ENCODE measurements at places on chromosomes 12 and 14. TPM values are rescaled to one million over a fixed set of nuclear protein-coding genes. Genes with fewer than 3 reads are reported as not detected.

DNA sequence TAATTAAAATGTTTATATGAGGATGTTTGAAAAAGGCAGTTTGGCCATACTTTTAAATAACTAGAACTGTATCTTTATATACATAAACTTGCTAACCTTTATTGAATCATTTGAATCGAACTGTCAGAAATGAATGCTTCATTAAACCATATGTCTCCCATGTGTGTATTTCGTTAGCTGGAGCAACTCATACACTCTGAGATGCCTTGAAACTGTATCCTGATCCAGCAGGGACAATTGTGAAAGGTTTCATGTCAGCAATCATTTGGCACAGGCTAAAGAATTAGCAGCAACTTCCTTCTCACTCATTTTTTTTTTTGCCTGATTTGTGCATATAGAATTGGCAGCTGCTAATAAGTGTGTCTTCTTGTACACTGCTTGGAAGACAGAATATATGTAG, 109.9 kb downstream of the NAV3 start:
- H3K27me3 ChIP-seq: no peaks in the 10 kb centered on the region
- peak overlapping the region; percentile 56 for H3K4me3 ChIP-seq
- no peaks in the 10 kb centered on the region for H3K36me3 ChIP-seq

- H3K36me3 ChIP-seq: no peaks in the 10 kb centered on the region
- no peak overlapping the region for H3K27ac ChIP-seq
- no peak overlapping the region for H3K4me3 ChIP-seq
- peaks cover 7% of the 10 kb centered on the region for H3K27me3 ChIP-seq
- no peak for DNase-seq
These were observed 39.1 kb downstream of the IQSEC3 start for GRCh38 chr12:105696-106095.

GRCh38 chr12:69511469-69512267, 41.5 kb downstream of the FRS2 start:
- DNase-seq: no peak
- peaks cover 4% of the 10 kb centered on the region for H3K4me1 ChIP-seq
- H3K27me3 ChIP-seq: no peaks in the 10 kb centered on the region
- no peak overlapping the region for H3K27ac ChIP-seq
- H3K36me3 ChIP-seq: no peaks in the 10 kb centered on the region

DNA sequence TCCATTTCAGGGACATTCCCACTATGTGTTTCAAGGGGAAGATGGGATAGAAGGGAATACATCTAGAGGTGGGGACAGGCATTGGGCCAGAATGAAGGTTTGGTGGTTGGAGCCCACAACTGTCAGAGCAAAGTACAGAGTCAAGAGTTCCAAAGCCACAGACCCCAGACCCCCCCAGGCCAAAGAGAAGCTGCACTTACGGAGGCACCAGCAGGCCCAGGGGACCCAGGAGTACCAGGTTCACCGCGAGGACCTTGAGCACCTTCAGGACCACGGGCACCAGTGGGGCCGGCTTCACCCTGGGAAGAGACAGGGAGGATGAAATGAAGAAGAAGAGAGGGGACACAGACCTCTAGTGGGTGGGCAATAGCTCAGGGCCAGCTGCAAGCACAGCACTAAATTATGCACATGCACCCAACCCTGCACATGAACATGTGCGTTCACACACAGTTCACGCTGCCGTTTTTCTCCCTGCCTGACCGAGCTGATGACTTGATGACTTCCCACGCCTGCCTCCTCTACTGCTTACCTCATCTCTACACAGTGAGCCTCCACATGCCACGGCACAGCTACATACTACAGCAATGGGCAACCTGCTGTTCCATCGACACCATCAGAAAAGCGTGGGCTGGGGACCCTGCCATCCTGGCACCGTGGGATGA, 16.7 kb downstream of the COL2A1 start:
- H3K4me1 ChIP-seq: no peaks in the 10 kb centered on the region
- peaks cover 29% of the 10 kb centered on the region for H3K27me3 ChIP-seq
- no peak overlapping the region for H3K27ac ChIP-seq
- H3K4me3 ChIP-seq: no peak overlapping the region
- no peak for DNase-seq

DNA sequence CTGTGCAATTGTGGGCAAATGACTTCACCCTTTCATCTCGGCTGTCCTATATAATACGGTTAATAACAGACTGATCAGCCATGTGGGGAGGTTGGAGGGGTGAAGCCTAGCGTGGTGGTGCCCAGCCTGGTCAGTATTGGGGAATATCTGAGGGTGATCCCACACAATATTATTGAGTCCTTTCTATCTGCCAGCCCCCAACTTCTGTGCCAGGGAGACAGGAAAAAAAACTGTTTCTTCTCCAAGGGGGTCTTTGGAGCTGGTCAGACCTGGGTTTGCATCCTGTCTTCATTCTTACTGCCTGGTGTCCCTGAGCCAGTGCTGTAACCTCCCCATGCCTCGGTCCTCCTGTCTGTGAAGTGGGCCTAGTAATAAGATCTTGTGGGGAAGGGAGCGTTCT, 6.5 kb downstream of the CYP46A1 start:
- H3K4me1 ChIP-seq: no peaks in the 10 kb centered on the region
- peaks cover 18% of the 10 kb centered on the region for H3K27me3 ChIP-seq
- H3K4me3 ChIP-seq: no peak overlapping the region
- no peaks in the 10 kb centered on the region for H3K36me3 ChIP-seq
- no peak for DNase-seq

DNA sequence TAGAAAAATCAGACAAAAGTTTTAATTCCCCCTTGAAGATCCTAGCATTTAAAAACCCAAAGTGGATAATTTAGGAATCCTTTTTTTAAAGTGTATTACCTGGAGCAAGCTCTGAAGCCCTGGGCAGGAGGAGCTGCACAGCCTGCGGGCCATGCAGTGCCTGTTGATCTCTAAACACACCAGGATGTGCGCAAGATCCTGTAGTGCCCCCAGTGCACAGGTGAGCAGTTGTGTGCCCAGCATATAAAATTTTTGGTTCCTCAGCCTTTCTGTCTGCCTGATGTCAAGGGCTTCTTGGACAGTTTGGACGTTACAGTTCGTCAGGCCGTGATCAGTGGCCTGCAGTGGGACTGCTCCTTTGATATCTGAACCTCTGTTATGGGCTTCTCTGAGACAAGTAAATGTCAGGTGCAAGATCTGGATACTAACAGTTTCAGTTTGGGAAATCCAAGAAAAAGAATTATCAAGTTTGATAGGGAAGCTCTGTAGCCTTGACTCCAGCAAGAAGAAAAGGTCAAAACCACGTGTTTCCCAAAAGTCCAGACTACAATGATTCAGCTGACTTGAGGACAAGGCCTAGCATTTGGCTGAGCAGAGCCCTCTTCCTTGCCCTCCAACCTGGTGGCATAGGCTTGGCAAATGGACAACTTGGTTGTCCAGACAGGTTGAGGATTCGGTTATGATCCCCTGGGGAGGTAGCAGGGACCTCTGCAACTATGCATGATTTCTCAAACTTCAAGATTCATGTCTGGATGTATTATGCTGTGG, 1.0 kb downstream of the ATXN7L3B start:
- H3K4me1 ChIP-seq: peaks cover 8% of the 10 kb centered on the region
- peak overlapping the region; percentile 83 for H3K4me3 ChIP-seq
- DNase-seq: peak; percentile 14
- no peaks in the 10 kb centered on the region for H3K36me3 ChIP-seq
- peak overlapping the region; percentile 96 for H3K27ac ChIP-seq

DNA sequence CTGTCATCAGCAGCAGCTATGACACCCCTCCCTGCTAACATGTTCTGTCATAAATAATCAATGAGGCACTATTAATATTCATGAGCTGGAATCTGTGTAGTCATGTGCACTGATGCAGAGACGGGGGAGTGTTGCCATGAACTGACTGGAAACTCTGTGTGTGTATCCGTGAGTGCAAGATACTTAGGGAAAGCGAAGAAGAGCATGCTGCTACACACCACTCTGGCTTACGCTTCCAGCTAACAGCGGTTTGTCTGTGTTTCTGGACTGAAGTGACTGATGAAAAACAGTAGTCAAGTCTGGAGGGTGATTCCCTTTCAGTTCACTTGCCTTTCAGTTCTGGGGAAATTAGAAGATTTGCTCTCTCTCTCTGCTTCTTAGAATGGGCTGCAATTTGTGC, 249.4 kb downstream of the PDZRN4 start:
- no peak overlapping the region for H3K27ac ChIP-seq
- no peak overlapping the region for H3K4me3 ChIP-seq
- DNase-seq: peak; percentile 5

- H3K36me3 ChIP-seq: no peaks in the 10 kb centered on the region
- H3K4me1 ChIP-seq: no peaks in the 10 kb centered on the region
- no peaks in the 10 kb centered on the region for H3K27me3 ChIP-seq
- no peak overlapping the region for H3K4me3 ChIP-seq
These were observed 30.5 kb downstream of the FZD10 start for GRCh38 chr12:130192642-130193345.

DNA sequence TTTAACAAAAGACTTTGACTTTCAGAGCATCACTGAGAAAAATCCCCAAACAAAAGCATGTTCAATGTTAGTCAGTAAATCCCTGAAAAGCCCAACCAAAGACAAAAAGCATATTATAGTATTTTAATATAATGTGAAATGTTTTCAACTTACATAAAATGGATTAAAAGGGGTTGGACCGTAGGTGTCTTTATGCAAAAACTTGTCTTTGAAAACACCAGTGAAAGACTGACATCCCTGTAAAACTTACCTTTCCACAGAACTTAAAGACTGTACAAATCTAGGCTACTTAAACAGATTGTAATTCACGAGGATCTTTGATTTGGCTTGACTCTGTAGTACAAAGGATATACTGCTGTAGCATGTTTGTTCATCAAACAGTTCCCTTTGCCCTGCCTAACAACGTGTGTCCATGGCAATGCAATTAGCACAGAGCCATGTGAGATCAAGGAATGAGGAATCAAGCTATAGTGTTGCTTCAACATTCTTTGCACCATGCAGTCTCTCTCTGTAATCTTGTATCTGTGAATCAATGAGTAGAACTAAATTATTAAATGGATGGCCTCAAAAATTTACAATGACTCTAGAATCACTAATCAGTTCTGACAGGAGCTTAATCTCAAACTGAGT, 138.5 kb upstream of the SYT1 start:
- H3K27me3 ChIP-seq: no peaks in the 10 kb centered on the region
- no peak overlapping the region for H3K4me3 ChIP-seq
- H3K27ac ChIP-seq: no peak overlapping the region
- no peaks in the 10 kb centered on the region for H3K36me3 ChIP-seq

DNA sequence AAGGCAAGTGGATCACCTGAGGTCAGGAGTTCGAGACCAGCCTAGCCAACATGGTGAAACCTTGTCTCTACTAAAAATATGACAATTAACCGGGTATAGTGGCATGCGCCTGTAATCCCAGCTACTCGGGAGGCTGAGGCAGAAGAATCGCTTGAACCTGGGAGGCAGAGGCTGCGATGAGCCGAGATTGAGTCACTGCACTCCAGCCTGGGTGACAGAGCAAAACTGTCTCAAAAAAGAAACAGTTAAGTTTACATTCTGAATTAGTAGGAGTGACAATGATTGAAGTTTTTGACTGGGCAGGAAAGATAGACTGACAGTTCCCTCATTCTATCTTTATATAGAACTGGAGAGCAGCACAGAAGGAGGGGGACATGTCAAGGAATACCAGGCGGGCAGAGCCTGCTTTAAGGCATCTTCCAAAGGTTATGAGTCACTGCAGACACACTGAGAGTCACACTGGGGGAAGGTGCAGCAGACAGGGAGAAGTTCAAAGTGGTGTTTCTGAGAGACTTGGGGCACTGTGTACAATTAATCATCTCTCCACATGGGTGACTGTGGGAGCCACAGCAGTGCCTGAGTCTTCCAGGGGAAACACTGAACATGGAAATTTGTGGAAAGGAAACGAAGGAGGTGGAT, 42.8 kb upstream of the RNASE3 start:
- no peaks in the 10 kb centered on the region for H3K36me3 ChIP-seq
- no peak overlapping the region for H3K4me3 ChIP-seq
- no peaks in the 10 kb centered on the region for H3K27me3 ChIP-seq
- DNase-seq: peak; percentile 35

DNA sequence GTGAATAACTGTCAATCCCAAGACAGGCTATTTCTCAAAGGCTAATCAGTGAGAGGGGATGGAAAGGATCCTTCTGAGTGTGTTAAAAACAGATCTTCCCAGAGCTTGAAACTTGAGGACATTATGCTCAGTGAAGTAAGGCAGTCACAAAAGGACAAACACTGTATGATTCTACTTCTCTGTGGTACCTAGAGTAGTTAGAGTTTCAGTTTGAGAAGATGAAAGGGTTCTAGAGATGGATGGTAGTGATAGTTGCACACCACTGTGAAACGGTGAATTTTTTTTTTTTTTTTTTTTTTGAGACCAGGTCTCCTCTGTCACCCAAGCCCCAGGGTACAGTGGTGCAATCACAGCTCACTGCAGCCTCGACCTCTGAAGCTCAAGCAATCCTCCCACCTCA, 133.8 kb downstream of the SAMD4A start:
- no peak for DNase-seq
- H3K4me1 ChIP-seq: no peaks in the 10 kb centered on the region
- H3K27ac ChIP-seq: no peak overlapping the region
- H3K27me3 ChIP-seq: no peaks in the 10 kb centered on the region

GRCh38 chr14:79248771-79249170, 962.5 kb downstream of the DIO2 start:
- H3K4me1 ChIP-seq: no peaks in the 10 kb centered on the region
- H3K27ac ChIP-seq: no peak overlapping the region
- no peaks in the 10 kb centered on the region for H3K27me3 ChIP-seq

GRCh38 chr14:102499401-102500157, 10.0 kb downstream of the ANKRD9 start:
- H3K27ac ChIP-seq: peak overlapping the region; percentile 85
- H3K4me3 ChIP-seq: no peak overlapping the region
- no peaks in the 10 kb centered on the region for H3K27me3 ChIP-seq

DNA sequence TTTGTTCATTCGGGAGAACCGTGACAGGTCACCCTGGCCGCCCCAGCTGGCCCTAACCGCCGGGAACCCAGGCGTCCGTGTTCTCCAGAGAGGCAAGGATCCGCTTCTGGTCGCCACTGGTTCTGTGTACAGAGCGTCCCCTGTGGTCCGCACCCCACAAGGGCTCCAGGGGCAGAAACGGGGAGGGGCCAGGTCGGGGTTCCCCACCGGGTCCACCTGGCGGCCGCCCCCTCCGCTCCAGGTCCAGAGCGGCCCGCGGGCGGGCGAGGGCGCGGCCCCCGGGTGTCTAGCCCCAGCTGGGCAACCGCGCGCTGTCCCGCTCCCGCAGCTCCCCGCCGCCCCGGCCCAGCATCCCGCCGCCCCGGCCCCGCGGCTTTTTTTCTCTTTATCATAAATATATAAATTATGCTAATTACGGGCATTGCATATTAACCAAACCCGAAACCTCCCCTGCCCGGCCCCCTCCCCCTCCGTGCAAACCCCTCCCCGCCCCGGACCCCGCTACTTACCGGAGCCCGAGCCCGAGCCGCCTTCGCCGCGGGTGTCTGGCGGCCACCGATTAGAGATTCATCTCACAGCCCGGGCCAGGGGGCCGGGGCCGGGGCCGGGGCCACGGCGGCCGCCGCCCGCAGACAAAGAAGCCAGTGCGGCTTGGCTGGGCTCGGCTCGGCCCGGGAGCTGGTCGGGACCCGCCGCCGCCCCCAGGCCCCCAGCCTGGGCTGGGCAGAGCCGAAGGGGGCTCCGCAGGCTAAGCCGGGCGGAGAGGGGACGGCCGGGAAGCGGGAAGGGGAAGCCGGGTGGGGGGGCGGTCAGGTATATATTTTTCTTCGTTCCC, 512 bp downstream of the POU6F1 start:
- DNase-seq: no peak
- H3K27me3 ChIP-seq: no peaks in the 10 kb centered on the region
- peaks cover 4% of the 10 kb centered on the region for H3K4me1 ChIP-seq
- H3K4me3 ChIP-seq: peak overlapping the region; percentile 69

The CCDC198 gene
- not detected for total RNA-seq

The PTPN6 gene
- total RNA-seq: 0.26 TPM

The OLR1 gene
- total RNA-seq: 1.2 TPM

The RND1 gene
- total RNA-seq: under 0.01 TPM

The DTX1 gene
- 0.26 TPM for total RNA-seq

The ACRBP gene
- total RNA-seq: 0.33 TPM

The PROX2 gene
- not detected for total RNA-seq
